ENCODE measurements at places on chromosomes 1 and 21.
A peak's percentile ranks its signal among the peaks of the same experiment; 100 is the strongest.

DNA sequence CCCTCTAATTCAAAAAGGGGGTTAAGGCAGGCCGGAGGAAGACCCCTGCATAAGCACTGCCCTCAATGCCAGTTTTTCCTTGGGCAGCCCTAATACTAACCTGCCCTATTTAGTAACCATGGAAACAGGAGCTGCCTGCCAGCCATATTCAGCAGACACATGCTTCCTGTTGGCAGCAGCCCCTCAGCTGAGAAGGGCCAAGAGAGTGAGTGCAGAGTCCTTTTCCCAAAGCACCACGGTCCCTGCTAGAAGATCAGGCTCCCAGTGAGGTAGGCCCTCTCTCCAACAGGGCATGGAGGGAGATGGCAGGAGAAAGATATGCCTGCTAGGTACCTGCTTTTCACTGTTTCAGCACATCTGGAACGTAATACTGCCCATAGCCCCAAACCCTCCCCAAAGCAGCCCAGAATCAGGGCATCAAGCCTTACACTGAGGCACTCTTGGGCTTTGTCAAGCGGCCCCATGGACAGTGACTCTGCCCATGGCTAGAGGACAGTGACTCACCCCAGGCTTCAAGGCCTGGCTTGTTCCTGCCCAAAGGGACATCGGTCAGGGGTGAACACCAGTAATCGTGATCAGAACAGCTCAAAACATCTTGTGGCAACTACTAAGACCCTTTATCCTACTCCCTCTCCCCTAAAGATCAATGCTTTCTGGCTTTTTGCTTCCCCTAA is 64.5 kb downstream of the BCAR3 start:
- DNase-seq: peak; percentile 34

DNA sequence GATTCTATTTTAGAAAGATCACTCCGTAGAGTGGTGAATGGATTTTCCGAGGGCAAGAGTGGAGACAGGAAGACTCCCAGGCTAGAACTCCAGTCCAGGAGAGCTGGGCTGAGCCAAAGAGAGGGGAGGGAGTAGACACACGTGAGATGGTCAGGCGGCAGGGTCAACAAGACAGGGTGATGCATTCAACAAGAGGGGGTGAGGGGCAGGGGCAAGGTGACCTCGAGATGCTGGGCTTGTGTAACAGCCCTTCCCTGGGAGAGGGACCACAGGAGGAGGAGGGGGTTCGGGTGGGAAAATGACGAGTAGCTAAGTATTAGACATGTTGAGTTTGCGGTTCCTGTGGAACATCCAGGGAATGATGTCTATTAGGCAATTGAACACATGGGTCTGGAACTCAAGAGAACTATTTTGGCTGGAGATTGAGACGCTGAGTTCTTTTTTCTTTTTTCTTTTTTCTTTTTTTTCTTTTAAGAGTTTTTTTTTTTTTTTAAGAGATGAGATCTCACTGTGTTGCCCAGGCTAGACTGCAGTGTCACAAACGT is 13.3 kb downstream of the RSPO1 start:
- DNase-seq: no peak

DNA sequence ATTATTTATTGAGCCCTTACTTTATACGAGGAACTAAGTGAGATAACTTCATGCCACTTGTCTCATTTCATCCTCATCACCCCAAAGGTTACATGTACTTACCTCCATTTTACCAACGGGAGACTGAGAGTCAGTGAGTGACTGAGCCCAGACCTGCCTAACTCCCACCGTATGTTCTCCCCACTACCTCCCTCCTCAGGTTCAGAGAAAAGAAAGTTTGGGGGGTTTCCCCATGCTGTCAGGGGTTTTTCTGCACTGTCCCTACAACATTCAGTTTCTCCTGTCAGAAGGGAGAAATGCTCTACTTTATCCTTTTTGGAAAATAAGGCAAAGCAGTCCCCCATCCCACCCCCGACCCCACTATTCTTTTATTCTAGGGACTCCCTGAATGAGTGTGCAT is 32.9 kb downstream of the FAM78B start:
- DNase-seq: no peak

GRCh38 chr1:118945489-118945888 is 42.7 kb downstream of the TBX15 start:
- DNase-seq: no peak

GRCh38 chr1:200034262-200034557 is 6.7 kb downstream of the NR5A2 start:
- no peak for DNase-seq

DNA sequence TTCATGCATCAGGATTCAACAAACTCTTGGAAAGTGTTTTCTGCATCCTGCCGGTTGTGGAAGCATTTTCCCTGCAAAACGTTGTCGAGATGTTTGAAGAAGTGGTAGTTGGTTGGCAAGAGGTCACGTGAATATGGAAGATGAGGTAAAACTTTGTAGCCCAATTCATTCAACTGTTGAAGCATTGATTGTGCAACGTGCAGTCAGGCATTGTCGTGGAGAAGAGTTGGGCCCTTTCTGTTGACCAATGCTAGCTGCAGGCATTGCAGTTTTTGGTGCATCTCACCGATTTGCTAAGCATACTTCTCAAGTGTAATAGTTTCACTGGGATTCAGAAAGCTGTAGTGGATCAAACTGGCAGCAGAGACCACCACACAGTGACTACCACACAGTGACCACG is 57.0 kb upstream of the PRDM2 start:
- no peak for DNase-seq

DNA sequence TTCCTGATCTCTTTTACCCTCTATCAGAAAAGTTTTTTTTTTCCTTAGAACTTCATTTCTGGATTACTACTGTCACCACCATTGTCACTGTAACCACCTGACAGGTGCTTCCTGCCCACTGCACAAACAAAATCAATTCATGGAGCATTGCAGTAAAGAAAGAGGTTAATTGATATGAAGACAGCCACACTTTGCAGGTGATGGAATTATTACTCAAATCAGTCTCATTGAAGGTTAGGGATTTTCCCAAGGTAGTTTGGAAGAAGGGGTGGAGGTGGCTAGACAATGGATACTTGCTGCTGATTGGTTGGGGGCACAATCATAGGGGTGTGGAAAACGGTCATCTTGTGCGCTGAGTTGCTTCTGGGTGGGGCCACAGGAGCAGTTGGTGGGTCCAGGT is 230.8 kb upstream of the CACYBP start:
- no peak for DNase-seq

- DNase-seq: no peak
Measured at GRCh38 chr1:162327788-162328165, 48.9 kb downstream of the SPATA46 start.

DNA sequence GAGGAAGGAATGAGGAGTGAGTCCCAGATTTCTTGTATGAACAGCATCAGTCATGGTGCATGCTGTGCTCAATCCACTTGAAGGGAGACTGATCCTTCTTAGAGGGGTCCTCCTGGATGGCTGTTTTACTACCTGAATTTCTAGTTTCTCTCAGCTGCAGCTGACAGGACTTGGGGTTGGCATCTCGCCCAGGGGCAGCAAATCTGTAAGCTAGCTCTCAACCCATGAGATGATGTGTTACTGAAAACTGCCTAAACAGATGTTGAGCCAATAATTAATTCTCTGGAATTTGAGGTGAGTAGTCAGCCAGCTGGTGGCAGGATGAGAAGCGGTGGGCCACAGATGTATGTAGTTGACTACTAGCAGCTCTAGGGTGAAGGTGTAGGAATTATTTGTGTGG is 19.6 kb downstream of the BACH1 start:
- DNase-seq: no peak

DNA sequence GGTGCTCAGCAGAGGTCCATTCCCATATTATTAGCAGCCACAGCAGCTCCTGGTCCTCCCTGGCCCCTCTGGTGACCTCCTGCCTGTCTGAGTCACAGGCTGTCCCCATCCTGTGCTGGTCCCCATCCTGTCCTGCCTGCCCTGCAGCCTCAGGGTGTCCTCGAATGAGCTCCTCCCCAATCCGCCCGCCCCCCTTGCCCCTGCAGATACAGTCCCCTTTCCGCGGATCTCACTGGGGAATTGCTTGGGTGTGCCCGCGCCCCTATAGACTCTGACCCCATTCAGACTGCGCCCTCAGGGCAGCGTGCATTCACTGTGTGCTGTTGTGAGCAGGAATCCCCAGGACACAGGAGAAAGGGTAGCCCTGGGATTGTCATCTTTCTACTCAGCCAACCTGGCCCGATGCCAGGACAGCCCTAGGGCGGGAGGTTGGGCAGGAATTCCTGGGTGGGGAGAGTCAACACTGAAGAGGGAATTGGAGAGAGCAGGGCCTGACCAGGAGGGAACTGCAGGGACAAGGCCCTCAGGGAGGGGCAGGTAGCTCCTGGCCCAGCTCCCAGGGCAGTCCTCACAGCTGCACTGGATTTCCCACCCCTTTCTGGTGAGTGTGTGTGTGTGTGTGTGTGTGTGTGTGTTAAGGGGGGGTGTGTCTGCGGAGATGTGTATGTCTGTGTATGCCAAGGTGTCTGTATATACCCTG is 1.1 kb upstream of the GUCA2A start:
- DNase-seq: peak; percentile 98

- DNase-seq: no peak
Measured at GRCh38 chr1:48785869-48786268, 9.2 kb upstream of the BEND5 start.

DNA sequence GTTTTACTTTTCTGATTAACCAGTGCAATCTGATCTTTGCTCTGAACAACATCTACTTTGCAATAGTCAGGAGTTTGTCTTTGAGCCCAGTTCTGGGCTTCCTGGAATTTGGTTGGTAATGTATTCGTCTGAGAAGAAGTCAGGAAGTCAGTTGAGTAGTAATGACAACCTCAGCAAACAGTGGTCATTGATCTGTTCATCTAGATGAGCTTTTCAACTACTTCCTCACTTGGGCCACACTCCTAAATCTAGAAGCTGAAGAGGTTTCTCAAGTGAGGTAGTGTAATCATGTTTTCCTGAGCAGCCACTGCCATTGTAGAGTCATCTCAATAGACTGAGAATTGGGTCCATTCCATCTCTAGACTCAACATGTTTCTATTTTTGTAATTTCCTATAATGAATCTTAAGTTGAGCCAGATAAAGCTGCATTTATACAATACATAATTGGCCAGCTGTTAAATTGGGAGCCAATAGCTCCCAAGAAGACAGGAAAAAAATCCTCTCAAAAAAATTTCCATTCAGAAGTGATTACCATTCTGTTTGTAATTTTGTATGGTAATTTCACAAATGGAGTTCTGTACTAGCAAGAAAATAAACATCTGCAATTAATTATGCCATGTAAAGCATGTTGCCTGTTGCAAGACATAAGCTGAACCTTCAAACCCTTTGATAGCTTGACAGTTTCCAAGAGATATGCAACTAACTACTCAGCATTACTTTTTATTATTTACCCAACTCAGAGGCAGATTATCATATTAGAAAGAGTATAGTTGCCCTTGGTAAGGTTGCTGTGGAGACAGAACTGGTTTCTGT is 49.6 kb downstream of the WDR64 start:
- DNase-seq: no peak

DNA sequence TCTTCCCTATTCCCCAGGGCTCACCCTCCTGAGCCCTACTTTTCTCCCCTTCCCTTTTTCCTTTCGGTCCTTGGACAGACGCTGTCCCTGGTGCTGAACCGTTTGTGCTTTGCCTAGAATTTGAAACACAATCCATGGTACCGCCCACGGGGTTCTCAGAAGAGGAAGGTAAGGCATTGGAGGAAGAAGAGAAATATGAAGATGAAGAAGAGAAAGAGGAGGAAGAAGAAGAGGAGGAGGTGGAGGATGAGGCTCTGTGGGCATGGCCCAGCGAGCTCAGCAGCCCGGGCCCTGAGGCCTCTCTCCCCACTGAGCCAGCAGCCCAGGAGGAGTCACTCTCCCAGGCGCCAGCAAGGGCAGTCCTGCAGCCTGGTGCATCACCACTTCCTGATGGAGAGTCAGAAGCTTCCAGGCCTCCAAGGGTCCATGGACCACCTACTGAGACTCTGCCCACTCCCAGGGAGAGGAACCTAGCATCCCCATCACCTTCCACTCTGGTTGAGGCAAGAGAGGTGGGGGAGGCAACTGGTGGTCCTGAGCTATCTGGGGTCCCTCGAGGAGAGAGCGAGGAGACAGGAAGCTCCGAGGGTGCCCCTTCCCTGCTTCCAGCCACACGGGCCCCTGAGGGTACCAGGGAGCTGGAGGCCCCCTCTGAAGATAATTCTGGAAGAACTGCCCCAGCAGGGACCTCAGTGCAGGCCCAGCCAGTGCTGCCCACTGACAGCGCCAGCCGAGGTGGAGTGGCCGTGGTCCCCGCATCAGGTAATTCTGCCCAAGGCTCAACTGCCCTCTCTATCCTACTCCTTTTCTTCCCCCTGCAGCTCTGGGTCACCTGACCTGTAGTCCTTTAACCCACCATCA is 10.4 kb downstream of the BCAN start:
- no peak for DNase-seq
